ENCODE measurements at places on chromosomes 2 and 18.

DNA sequence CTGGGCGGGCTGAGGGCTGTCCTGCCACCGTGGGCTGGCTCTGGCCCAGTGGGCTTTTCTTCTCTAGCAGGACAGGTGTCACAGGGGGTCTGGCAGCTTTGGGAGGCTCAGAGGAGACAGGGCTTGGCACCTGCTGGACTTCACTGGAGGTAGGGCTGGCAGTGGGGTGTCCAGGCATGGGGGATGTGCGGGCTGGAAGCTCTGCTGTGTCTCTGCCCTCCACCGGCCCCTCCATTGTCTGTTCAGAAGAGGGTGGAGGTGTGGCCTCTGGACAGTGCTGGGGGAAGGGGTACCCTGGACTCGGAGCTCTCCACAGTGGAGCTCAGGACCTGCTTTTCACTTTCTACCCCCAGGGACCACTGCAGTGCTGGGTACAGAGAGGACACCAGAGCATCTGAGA lies 9.2 kb downstream of the PTPRN start:
- DNase-seq = no peak

GRCh38 chr2:44974064-44974715 lies 32.7 kb downstream of the SIX3 start:
- peak; percentile 37 for DNase-seq

GRCh38 chr2:27954771-27955383 lies 64.3 kb downstream of the BABAM2 start:
- DNase-seq = peak; percentile 91

DNA sequence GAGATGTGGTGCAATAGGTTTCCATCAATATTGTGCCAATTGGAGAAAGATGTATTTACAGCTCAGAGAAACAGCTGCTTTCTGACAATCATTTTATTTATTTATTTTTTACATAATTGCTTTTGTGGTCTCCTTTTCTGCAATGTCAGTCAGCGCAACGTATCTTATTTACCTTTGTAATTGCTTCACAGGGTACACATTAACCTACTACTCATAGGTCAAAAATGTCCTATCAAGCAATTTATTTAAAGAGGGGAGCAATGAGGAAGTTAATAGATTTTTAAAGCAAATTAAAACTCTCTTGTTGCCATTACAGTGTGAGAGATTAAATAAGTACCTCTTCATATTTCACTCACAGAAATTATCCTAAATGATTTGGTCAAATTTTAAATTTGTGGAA lies 291.0 kb downstream of the CALCRL start:
- no peak for DNase-seq

- no peak for DNase-seq
These were observed 494 bp downstream of the ANKZF1 start for GRCh38 chr2:219230059-219230540.

DNA sequence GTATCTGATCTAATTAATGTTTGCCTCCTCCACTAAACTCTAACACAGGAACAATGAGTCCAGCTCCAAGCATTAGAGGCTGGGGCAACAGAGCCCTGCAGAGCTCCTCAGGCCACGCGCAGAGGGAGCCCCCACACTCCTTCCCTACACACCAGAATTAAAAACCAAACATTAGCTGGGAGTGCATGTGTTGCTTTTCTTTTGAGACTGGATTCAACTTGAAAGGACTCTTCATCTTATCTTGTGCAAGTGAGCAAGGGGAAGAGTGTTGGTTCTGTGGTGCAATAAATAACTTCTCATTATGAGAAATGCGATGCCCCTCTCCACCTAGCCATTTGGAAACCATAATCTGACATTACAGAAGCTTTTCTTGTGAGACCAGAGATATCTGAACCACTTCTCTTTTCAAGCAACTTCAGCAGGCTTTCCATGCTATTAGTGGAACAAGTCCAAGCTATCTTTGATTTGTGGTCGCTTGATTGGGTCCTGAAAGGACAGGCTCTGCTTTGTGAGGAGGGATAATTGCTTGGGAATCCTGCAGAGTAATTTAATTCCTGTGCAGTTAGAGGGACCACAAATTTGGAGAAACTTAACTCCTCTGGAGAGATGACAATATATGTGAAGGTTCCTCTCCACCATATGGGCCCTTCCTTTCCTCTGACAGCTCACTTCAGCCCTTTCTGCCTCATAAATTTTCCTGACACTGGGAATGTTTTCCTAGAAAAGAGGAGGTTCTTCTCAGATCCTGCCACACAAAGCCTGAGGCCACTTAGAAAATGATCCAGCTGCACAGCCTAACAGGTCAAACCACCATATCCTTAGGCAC lies 112.5 kb downstream of the ATL2 start:
- no peak for DNase-seq

DNA sequence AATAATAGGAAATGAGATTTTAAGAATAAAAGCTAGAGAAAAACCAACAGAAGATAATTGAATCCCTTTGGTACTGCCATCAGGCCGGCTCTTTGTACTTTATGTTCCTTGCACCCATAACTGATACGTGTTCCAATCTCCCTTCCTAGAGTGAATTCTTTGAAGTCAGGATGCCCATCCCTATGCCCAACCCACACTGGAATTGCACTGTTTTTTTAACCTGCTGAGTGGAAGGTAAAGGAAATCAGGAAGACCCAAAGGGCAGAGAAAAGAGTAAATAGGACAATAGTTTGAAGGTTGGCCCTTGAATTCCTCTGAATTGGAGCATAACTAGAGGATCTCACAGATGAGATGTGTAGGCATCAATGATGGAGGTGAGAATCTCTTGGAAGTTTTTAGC lies 4.4 kb upstream of the ATG16L1 start:
- DNase-seq = no peak

- DNase-seq = no peak
These were observed 673.8 kb downstream of the ADCYAP1 start for GRCh38 chr18:1578505-1578904.

DNA sequence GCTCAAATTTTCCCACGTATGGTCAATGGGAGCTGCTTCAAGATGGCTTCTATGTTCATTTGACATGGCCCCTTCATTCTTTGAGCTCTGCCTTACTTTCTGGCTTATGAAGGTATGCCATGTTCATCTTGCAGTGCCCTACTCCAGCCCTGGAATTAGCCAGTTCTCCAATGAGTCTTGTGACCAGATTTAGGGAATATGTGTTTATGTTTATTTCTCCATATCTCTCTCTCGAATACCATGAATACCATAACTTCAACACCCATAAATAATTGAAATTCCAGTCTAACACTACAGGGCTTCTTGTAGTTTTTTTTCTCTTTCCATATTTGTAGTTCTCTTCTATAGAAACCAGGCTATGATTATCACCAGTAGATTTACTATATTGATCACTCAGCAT lies 39.7 kb downstream of the EPB41L5 start:
- no peak for DNase-seq

DNA sequence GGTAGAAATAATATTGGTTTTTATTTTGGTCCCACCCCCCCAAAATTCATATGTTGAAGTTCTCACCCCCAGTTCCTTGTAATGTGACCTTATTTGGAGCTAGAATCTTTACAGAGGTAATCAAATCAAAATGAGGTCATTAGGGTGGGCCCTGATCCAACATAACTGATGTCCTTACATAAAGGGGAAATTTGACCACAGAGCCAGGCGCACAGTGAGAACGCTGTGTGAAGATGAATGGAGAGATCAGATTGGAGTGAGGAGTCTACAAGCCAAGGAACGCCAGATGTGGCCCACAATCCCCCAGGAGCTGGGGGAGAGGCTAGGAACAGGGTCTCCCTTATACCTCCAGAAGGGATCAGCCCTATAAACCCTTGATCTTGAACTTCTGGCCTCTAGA lies 31.6 kb upstream of the TRIB2 start:
- DNase-seq = no peak

GRCh38 chr2:218202266-218202665 lies 14.7 kb upstream of the ARPC2 start:
- no peak for DNase-seq

DNA sequence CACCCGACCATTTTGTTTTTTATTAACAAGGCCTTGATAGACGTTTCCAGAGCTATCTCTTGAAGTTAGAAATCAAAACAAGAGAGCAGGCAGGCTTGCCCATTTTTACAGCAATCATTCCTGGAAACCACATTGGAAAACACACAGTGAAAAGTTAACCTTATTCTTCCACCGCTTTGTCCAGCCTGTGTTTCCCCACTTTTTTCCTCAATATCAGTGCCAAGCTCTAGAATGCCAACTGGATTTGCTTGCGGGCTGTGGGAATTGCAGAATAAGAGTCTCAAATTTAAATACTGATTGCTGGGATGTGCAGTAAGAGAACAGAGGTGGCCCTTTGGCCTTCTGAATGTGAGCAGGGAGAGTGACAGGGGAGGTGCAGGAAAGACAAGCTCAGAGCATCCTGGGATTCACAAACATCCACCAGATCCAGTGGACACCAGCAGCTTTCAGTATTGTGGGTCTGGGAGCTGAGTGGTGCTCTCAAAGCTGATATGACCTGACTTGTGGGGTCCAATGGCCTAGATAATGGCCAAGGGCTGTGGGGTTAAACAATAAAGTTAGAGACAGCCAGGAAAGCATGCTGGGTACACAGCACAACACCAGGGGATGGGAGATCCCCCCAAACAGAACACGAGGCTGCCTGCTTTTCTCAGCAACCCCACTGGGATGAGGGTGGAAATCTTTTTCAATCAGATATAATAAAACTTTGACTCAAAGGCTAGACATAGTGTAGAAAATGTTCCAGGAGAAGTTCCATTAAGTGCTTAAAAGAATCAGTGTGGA lies 15.5 kb downstream of the CYP1B1 start:
- no peak for DNase-seq

DNA sequence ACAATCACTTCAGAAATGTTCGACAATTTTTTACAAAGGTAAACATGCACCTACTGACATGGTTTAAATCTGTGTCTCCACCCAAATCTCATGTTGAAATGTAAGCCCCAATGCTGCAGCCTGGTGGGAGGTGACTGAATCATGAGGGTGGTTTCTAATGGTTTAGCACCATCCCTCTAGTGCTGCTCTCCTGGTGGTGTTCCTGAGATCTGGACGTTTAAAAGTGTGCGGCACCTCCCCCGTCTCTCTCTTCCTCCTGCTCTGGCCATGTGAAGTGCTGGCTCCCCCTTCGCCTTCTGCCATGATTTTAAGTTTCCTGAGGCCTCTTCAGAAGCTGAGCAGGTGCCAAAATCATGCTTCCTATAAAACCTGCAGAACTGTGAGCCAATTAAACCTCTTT lies 28.3 kb downstream of the MAP3K2 start:
- no peak for DNase-seq

- no peak for DNase-seq
These were observed 81.4 kb downstream of the MTCL1 start for GRCh38 chr18:8786483-8787370.

DNA sequence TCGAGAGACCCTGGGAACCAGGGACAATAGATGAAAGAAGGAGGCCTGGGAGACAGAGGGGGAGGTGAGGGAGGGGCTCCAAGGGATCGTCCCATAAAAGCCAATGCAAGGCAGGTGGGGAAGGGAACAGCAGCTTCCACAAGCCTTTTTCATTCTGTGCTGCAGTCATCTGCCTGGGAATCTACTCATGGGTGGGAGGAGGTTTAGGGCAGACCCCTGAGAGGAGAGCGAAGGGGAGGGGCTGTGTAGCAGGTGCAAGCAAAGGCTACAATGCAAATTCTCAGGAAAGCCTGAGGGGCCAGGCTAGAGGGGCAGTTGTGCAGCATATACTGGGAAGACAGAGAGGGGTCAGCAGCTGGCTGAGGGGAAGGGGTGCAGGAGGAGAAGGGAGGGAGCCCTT lies 135.4 kb downstream of the SETBP1 start:
- no peak for DNase-seq

- peak; percentile 39 for DNase-seq
These were observed at the start of gene SERPINE2 for GRCh38 chr2:224039080-224039769. SERPINE2 (minus strand) TSS chr2:224039286; CDS start chr2:224001900, 37,386 bp downstream.

GRCh38 chr2:184504252-184504651 lies 94.1 kb upstream of the ZNF804A start:
- no peak for DNase-seq

DNA sequence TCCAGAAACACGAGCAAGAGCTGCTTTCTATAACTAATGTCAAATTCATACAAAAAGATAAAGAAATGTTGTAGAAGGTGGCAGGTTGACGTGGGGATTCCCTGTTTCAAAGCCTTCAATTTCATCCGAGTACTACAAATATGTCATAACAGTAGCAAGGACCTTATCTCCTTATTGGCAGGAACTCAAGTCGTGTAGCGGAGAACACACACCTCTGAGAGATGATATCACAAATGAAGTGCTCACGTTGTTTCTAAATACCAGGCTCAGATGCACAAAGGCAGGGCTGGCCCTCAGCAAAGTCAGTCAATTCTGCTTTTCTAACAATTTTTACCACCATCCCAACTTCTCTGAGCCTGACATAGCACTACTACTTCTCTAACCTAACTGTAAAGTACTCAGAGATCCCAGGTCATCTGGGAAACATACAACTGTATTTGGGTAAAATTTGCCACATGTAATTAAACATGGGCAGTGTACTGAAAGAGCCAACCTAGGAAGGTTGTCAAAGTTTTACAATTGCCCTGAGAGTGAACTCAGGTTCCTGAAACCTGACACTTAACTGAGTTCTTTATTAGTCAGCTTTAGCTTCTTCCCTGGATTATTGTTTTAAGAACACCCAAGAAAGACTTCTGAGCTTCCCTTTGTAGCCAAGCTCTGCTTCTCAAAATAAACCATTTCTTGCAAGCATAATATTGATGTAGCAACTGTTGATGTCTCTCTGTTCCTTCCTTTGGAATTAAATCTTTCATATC lies 813.7 kb upstream of the ACVR2A start:
- no peak for DNase-seq

- no peak for DNase-seq
These were observed 373.1 kb upstream of the NETO1 start for GRCh38 chr18:73240899-73241298.

GRCh38 chr2:181235683-181236459 lies 221.3 kb upstream of the ITGA4 start:
- no peak for DNase-seq

- peak; percentile 77 for DNase-seq
These were observed 45.6 kb upstream of the ITGAV start for GRCh38 chr2:186544255-186544675.

DNA sequence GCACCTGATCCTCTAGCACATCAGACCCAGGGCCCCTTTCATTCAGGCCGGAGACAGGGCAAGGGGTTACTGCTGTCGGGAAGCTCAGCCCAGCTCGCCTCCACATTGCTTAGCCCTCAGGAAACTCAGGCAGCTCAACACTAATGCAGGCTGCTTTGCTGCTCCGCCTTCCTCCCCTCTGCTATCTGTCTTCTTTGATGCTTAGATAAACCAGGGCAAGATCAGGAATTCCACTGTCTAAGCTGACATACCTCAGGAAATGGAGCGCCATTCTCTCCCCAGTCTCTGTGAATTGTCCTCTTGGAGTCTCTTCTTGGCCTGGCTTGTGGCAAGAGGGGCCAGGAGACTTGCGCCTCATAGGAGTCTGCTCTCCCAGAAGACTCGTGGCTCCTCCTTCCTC lies 25.5 kb upstream of the EXOC6B start:
- no peak for DNase-seq

Data from HFF-Myc (cell line).